ENCODE measurements at places on chromosomes 12 and 14.
A peak's percentile ranks its signal among the peaks of the same experiment; 100 is the strongest.

GRCh38 chr12:57181072-57181471, 33.7 kb upstream of the LRP1-AS start:
- no peak for DNase-seq

- peak; percentile 49 for DNase-seq
Observed at GRCh38 chr14:74618078-74618952, 6.3 kb upstream of the LTBP2 start.

GRCh38 chr14:98931911-98932310, 340.1 kb downstream of the BCL11B start:
- peak; percentile 57 for DNase-seq

- no peak for DNase-seq
Observed at GRCh38 chr12:113766879-113767878, 198.9 kb downstream of the RBM19 start.

DNA sequence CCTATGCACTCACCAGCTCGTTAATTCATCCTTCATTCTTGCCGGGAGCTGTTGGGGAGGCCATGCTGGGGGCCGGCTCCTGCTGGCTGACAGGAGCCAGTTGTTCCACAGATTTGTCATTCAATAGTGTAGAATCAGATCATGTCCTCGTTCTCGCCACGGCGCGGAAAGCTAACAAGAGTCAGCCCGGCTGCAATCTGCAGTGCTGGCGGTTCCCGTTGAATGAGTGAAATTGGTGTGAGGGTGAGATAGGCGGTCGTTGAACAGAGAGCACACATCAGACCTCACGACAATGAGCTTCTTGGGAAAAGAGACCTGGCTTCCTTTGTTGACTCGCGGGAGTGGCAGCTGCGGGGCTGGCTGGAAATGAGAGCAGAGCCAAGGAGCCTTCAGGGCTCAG, 57.5 kb downstream of the KIF26A start:
- DNase-seq = no peak

GRCh38 chr14:68712703-68713370, 80.0 kb downstream of the ZFP36L1 start:
- no peak for DNase-seq

- DNase-seq = no peak
Observed at GRCh38 chr12:98793121-98793520, 148.0 kb downstream of the APAF1 start.

- no peak for DNase-seq
Observed at GRCh38 chr12:110794623-110795280, 52.0 kb upstream of the CCDC63 start.

Data from stimulated activated CD4-positive, alpha-beta T cell treated with anti-CD3 and anti-CD28 coated beads, Interleukin-2, amount 100 ng/mL, for 24 hours (primary cell).